Stimulated activated CD8-positive, alpha-beta memory T cell treated with anti-CD3 and anti-CD28 coated beads, Interleukin-15, amount 100 ng/mL, for 4 hours (primary cell): ENCODE measurements at places on chromosomes 3 and 15.

GRCh38 chr3:150252462-150252861 lies 155.6 kb upstream of the TSC22D2 start:
- no peak for DNase-seq

GRCh38 chr15:37767841-37768455 lies 166.5 kb upstream of the TMCO5A start:
- DNase-seq: no peak

- no peak for DNase-seq
Measured at GRCh38 chr3:112376241-112376911, 43.4 kb downstream of the CD200 start.

GRCh38 chr15:82031871-82032270 lies 13.9 kb downstream of the MEX3B start:
- no peak for DNase-seq

DNA sequence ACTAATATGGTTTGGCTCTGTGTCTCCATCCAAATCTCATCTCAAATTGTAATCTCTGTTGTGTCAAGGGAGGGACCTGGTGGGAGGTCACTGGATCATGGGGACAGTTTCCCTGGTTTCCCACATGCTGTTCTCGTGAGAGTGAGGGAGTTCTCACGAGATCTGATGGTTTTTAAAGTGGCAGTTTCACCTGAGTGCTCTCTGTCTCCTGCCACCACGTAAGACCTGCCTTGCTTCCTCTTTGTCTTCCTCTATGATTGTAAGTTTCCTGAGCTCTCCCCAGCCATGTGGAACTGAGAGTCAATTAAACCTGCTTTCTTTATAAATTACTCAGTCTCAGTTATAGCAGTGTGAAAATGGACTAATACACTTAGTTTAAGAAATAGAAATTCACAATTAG lies 228.9 kb downstream of the CD47 start:
- no peak for DNase-seq

- peak; percentile 70 for DNase-seq
Measured at GRCh38 chr15:51971375-51972133, at the start of gene LEO1. Gene LEO1 (minus strand): TSS chr15:51971778. CDS start chr15:51971745, 33 bp downstream.

DNA sequence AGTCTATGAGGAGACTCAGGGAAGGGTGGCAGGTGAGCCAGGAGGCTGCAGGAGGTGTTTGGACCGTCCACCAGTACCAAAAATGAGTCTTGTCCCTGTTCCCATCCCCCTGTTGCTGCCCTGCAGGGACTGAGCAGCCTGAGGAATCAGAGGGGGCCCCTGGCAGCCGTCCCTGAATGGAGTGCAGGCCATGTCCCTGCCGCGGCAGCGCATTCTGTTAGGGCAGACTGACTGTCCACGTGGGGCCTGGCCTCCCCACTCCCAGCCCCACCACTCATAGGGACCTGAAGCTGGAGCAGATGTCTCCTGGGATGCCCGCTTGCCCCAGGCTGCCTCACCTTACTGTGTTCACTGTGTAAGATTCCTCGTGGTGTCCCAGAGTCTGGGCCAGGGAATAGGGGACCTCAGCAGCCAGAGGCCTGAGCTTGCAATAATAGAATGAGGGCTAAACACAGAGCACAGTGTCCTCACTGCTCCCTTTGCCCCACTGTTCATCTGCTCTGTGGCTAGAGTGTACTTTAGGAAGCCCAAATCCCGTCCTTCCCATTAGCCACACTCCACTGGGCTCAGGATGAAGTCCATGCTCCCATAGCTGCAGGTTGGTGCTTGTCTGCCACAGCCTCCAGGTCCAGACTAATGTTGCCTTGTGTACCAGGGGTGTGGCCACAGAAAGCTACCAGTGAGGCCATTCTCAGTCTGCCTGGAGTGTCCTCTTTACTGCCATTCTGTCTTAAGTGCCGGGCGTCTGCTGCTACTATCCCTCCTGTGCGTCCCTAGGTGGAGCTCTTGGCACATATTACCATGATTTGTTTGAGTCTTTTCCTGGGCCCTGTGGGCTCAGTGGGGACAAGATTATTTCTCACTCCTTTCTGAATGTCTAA lies 63.2 kb downstream of the HCN4 start:
- no peak for DNase-seq

DNA sequence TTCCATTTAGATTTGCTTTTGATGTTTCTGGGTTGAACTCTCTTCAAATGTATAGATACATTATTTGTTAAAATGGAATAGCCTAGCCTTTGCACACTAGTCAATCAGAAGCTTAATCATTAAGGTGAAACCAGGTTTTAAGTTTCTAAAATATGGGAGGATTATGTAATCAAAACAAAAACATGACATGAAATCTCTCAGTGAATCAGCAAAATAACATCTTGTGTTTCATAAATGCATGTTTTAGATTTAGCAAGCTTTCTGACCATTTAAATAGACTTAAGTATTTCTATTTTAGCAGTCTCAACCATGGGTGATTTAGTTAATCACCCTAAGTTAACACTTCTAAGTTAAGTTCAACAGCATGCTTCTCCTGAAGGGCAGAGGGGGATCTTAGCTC lies 11.3 kb downstream of the GTF2E1 start:
- no peak for DNase-seq
